Lower lobe of right lung (tissue), 2 donors: ENCODE measurements at places on chromosomes 7 and 10. TPM values are rescaled to one million over a fixed set of nuclear protein-coding genes. Genes with fewer than 3 reads are reported as not detected.
A peak's percentile ranks its signal among the peaks of the same experiment; 100 is the strongest.

The TACR2 gene
- 1.2 TPM for total RNA-seq

The CCDC201 gene
- not detected for total RNA-seq

The CFAP70 gene
- 11.3 TPM for total RNA-seq

The SCIN gene
- 21.1 TPM for total RNA-seq

The ABI1 gene
- 65.1 TPM for total RNA-seq

The CLRN3 gene
- total RNA-seq: not detected

The LRRC4 gene
- 12.8 TPM for total RNA-seq

The CALHM2 gene
- total RNA-seq: 45.0 TPM

The C7orf57 gene
- 1.6 TPM for total RNA-seq

The PNLIPRP2 gene
- total RNA-seq: not detected

The NEBL gene
- total RNA-seq: 96.4 TPM

The AKR1B15 gene
- not detected for total RNA-seq

The A1CF gene
- total RNA-seq: not detected

GRCh38 chr7:96685755-96686154, 23.9 kb downstream of the SEM1 start:
- no peak for DNase-seq
- peaks cover 16% of the 10 kb centered on the region for H3K36me3 ChIP-seq
- no peak overlapping the region for H3K27ac ChIP-seq
- H3K27me3 ChIP-seq: no peaks in the 10 kb centered on the region

DNA sequence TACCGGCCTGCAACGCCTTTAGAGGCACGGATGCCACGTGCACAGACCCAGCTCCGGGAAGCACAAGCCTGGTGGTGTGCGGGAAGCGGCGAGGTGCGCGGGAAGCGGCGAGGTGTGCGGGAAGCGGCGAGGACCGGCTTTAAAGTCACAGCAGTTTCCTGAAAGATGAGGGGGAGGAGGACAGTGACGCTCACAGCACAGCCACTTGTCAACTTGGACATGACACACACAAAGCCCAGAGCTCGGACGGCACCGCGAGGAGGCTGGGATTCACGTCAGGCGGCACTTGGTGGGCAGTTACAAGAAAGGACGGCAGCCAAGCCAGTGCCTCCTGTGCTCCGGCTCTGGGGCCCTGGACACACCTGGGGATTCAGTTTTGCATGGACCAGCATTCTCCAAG, 525.9 kb downstream of the DNAJB6 start:
- H3K4me3 ChIP-seq: no peak overlapping the region
- H3K36me3 ChIP-seq: no peaks in the 10 kb centered on the region
- DNase-seq: no peak
- H3K4me1 ChIP-seq: no peaks in the 10 kb centered on the region

GRCh38 chr7:37365405-37365804, 83.3 kb downstream of the ELMO1 start:
- DNase-seq: no peak
- peaks cover 14% of the 10 kb centered on the region for H3K4me1 ChIP-seq
- no peaks in the 10 kb centered on the region for H3K36me3 ChIP-seq
- H3K4me3 ChIP-seq: no peak overlapping the region

- H3K4me1 ChIP-seq: no peaks in the 10 kb centered on the region
- no peaks in the 10 kb centered on the region for H3K36me3 ChIP-seq
- no peaks in the 10 kb centered on the region for H3K27me3 ChIP-seq
- no peak overlapping the region for H3K27ac ChIP-seq
Observed at GRCh38 chr10:65570143-65571010, 1355.5 kb upstream of the LRRTM3 start.

GRCh38 chr7:141562543-141562942, 11.3 kb downstream of the AGK start:
- DNase-seq: no peak
- no peak overlapping the region for H3K27ac ChIP-seq
- H3K36me3 ChIP-seq: peaks cover 21% of the 10 kb centered on the region
- H3K27me3 ChIP-seq: no peaks in the 10 kb centered on the region
- H3K4me1 ChIP-seq: no peaks in the 10 kb centered on the region

GRCh38 chr7:150401861-150402631, 22.9 kb downstream of the ZNF775 start:
- no peak for DNase-seq
- no peaks in the 10 kb centered on the region for H3K27me3 ChIP-seq
- no peak overlapping the region for H3K4me3 ChIP-seq
- peaks cover 8% of the 10 kb centered on the region for H3K36me3 ChIP-seq

GRCh38 chr7:107224374-107225223, 55.8 kb downstream of the HBP1 start:
- no peak overlapping the region for H3K4me3 ChIP-seq
- no peaks in the 10 kb centered on the region for H3K36me3 ChIP-seq
- DNase-seq: no peak
- H3K27me3 ChIP-seq: no peaks in the 10 kb centered on the region
- H3K4me1 ChIP-seq: no peaks in the 10 kb centered on the region

GRCh38 chr7:73901823-73902597, 41.1 kb downstream of the TMEM270 start:
- DNase-seq: peak; percentile 49
- H3K27me3 ChIP-seq: no peaks in the 10 kb centered on the region
- no peaks in the 10 kb centered on the region for H3K36me3 ChIP-seq
- H3K4me1 ChIP-seq: peaks cover 8% of the 10 kb centered on the region
- H3K27ac ChIP-seq: no peak overlapping the region

GRCh38 chr7:139181404-139181803, 49.6 kb upstream of the UBN2 start:
- no peaks in the 10 kb centered on the region for H3K27me3 ChIP-seq
- no peak overlapping the region for H3K27ac ChIP-seq
- no peak overlapping the region for H3K4me3 ChIP-seq
- peaks cover 28% of the 10 kb centered on the region for H3K36me3 ChIP-seq
- H3K4me1 ChIP-seq: no peaks in the 10 kb centered on the region

DNA sequence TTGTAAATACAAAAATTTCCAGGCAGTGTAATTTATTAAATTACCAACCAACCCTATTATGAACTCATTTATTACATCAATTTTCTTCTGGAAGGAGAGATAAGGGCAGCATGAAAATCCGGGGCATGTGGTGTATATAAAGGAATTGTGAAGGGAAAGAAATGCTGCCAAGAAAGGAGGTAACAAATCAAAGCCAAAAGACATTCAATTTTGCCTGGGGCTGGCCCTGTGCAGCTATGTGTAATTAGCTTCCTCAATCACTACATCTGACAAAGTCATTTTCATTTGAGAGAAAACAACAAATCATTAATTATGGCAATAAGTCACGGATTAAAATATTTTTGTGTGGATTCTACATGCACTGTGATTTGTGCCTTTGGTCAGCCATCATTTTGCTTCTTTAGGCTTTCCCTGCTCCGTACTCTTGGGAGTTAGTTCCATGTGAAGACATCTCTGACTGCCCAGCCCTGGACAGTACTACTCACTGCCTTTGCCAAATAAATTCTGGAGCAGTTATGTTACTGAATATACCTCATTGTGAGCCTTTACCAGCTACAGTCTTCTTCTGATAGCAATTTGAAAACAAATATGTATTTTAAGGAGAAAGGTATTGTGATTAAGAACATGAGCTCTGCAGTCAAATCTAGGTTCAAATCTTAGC, 191.7 kb downstream of the RELN start:
- H3K4me1 ChIP-seq: no peaks in the 10 kb centered on the region
- H3K36me3 ChIP-seq: no peaks in the 10 kb centered on the region
- no peaks in the 10 kb centered on the region for H3K27me3 ChIP-seq
- no peak overlapping the region for H3K27ac ChIP-seq
- H3K4me3 ChIP-seq: no peak overlapping the region

DNA sequence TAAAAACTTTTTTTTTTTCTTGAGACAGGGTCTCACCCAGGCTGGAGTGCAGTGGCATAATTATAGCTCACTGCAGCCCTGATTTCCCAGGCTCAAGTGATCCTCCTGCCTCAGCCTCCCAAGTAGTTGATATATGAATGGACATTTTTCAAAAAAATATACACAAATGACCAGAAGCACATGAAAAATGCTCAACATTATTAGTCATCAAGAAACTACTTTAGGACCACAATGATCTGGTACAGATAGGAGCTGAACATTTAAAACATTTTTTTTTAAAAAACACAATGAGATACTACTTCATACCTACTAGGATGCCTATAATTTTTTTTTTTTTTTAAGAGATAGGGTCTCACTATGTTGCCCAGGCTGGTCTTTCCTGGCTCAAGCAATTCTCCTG, 21.7 kb downstream of the SCD start:
- no peak overlapping the region for H3K4me3 ChIP-seq
- H3K36me3 ChIP-seq: no peaks in the 10 kb centered on the region
- DNase-seq: no peak
- H3K27me3 ChIP-seq: no peaks in the 10 kb centered on the region
- H3K27ac ChIP-seq: no peak overlapping the region
- peaks cover 50% of the 10 kb centered on the region for H3K4me1 ChIP-seq

GRCh38 chr10:8296090-8296733, 241.7 kb downstream of the GATA3 start:
- no peak for DNase-seq
- peaks cover 21% of the 10 kb centered on the region for H3K27me3 ChIP-seq
- no peak overlapping the region for H3K27ac ChIP-seq
- no peak overlapping the region for H3K4me3 ChIP-seq
- H3K36me3 ChIP-seq: no peaks in the 10 kb centered on the region

- H3K4me3 ChIP-seq: peak overlapping the region; percentile 70
- H3K27me3 ChIP-seq: no peaks in the 10 kb centered on the region
- DNase-seq: no peak
- no peaks in the 10 kb centered on the region for H3K36me3 ChIP-seq
Observed at GRCh38 chr7:87156709-87157108, 4.5 kb downstream of the DMTF1 start.

DNA sequence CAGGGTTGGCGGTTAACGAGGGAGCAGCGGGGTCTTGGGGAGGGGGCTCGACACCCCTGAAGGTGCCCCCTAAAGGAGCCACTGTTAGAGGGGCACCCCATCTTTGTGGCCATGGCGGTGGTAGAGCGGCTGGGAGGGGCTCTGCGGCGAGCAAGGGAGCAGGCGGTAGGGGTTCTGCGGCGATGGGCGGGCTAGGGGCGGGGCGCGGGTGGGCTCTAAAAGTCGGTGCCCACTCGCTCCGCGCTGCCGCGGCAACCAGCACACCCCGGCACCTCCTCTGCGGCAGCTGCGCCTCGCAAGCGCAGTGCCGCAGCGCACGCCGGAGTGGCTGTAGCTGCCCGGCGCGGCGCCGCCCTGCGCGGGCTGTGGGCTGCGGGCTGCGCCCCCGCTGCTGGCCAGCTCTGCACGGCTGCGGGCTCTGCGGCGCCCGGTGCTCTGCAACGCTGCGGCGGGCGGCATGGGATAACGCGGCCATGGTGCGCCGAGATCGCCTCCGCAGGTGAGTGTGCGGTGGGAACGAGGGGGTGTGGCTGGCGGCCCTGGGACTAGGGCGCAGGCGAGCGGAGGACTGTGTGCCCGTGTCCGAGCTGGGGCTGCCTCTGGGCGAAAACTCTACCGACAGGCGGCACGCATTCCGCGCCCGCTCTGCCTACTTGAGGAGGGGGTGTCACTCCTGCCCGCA, at the start of gene MEST:
TSS of gene MEST (plus strand) at position 245 of the 682 bp plus-strand sequence. CDS start at position 474, 229 bp downstream.
- peak within 1 kb of the TSS; percentile 31 for H3K27ac ChIP-seq
- peaks cover 18% of the 10 kb centered on the region for H3K4me1 ChIP-seq
- no peaks in the 10 kb centered on the region for H3K36me3 ChIP-seq
- peaks cover 9% of the 10 kb centered on the region for H3K27me3 ChIP-seq
- peak; percentile 43 for DNase-seq

- peak overlapping the region; percentile 12 for H3K4me3 ChIP-seq
- H3K27me3 ChIP-seq: no peaks in the 10 kb centered on the region
- peak; percentile 69 for DNase-seq
- H3K36me3 ChIP-seq: peaks cover 20% of the 10 kb centered on the region
- H3K27ac ChIP-seq: peak overlapping the region; percentile 46
- peaks cover 69% of the 10 kb centered on the region for H3K4me1 ChIP-seq
Observed at GRCh38 chr10:11180228-11180627, 162.6 kb downstream of the CELF2 start.

DNA sequence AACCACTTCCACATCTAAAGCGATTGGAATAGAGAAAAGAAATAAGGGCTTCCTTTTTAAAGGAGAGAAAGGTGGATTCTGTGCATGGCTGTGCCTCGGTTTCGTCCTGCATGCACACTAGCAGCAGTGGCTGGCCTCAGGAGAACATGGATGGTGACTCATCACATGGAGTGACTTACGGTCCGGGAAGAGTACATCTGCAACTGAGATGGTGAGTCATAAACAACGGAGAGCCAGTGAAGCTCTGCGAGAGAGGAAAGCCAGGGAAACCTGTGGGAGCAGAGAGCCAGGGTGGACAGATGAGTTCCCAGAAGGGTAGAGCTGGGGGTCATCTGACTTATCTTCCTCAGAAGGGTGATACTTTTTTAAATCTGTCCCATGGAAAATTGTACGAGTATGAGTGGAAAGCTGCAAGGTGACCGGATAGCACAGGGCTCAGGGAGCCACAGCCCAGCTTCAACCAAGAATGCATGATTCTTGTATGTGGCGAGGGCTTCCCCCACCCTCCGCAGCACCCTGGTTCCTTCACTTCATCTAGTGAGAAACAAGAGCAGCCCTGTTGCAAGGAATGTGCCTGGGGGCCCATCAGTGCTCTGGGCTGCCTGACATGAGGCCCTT, 259.1 kb downstream of the KLF6 start:
- no peak overlapping the region for H3K4me3 ChIP-seq
- DNase-seq: no peak
- peak overlapping the region; percentile 1 for H3K27ac ChIP-seq
- no peaks in the 10 kb centered on the region for H3K4me1 ChIP-seq

GRCh38 chr10:119318411-119319160, 111.2 kb downstream of the GRK5 start:
- H3K4me3 ChIP-seq: no peak overlapping the region
- no peak for DNase-seq
- H3K27me3 ChIP-seq: no peaks in the 10 kb centered on the region
- H3K27ac ChIP-seq: no peak overlapping the region
- peaks cover 71% of the 10 kb centered on the region for H3K4me1 ChIP-seq
